SHP77 (cell line): ENCODE measurements at places on chromosomes 1 and 21.

DNA sequence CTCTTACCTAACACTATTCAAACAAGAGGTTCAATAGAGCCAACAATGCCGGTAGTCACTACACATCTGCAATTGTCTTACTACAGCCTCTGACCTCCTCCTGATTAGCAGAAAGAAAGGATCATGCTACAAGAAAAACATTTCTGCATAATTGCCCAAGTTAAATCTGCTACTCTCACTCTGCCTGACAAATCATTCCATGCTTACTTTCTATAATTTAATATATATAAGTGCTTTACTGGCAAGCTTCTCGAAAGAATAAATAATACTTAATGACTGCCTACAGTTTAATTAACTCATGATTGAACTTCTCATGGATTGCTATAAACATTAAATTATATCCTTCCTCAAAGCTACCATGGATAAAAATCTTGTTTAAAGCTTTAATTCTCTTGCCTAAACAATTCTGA, 156.0 kb downstream of the SLC45A1 start:
- no peak for DNase-seq

DNA sequence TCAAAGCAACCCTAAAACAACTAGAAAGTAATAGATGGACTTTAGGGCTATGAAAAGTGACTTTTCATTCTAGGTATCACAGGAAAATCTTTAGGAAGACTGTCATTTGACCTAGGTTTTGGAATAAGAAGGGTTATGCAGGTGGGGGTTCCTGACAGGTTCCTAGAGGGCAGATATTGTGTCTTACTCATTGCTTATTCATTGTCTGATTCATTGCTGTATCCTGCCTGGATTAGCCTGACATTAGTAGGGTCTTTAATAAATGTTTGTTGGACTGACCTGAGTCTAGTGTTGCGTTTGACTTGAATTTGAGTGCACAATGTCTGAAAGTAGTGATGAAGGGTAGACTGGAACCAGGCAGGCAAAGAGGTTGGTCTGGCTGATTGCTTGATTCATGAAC, 6.0 kb downstream of the FNBP1L start:
- no peak for DNase-seq

DNA sequence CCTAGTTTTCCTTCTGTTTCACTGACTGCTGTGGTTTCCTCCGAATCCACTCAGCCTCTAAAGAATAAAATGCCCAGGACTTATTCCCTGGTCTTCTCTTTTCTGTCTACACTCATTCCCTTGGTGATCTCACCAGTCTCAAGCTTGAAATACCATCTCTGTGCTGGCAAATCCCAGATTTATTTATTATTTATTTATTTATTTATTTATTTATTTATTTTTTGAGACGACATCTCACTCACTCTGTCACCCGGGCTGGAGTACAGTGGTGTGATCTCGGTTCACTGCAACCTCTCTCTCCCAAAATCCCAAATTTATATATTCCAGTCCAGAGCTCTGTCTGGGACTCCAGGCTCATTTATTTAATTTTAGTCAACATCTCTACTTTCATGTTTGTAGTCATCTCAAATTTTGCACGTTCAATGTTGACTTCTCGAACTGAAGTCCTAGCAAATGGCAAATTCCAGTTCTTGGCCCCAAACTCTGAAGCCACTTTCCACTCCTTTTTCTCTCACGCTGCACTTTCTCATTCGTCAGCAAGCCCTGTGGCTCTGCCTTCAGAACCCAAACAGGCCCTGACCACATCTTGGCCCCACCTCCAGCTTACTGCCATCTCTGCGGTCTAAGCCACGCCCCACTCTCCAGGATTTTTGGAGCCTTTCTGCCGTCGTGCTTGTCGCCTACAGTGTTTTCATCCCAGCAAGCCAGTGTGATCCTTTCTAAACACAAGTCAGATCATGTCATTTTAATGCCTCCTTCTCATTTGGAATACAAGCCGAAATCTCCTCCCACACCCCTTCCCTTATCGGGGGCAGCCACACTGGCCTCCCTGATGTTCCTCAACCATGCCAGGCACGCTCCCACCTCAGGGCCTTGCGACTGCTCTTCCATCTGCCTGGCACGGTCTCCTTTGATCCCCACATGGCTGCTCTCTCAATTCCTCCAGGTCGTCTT, 14.2 kb upstream of the TENT5B start:
- DNase-seq: peak; percentile 72

DNA sequence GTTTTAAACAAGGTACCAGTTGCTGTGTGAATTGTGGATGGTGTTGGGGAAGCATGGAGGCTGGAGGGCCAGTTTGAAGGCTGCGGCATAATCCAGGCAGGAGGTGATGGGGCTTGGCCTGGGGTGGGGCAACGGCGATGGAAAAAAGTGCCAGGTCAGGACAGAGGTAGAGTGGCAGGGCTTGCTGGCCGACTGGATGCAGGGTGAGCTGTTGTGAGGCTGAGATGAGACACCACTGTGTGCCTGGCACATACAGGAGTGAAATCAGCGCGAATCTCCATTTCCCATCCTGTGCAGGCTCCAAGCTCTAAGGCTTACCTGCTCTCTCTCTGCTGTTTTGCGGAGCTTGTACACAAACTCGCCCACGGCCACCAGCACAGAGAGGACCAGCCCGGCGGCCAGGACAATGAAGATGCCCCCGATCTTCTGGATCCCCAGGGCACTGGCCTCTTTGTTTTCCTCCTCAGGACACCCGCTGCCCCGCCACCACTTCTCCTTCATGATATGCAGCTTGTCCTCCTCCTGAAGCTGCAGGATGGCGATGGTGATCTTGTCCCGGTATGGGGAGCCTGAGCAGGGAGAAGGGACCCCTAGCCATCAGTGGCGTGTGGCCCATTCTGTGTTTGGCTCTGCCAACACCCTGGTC, 229.5 kb downstream of the GRIK3 start:
- no peak for DNase-seq

DNA sequence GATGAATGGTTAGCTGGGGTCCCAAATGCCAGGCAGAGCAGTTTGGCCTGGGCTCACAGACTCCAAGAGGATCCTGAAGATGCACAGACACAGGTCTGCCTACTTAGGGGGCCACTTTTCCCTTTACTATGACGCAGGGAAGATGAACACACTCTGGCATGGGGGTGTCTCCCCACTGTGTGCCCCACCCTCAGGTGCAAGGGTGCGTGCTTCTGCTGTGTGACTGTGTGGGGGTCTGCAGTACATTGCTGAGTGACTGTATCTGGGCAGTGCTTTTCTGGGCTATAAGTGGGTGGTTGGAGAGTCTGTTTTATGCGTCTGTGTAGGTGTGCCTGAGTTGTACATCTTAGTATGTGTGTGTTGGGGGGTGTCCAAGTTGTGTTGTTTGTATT, 3.8 kb downstream of the NR0B2 start:
- no peak for DNase-seq

DNA sequence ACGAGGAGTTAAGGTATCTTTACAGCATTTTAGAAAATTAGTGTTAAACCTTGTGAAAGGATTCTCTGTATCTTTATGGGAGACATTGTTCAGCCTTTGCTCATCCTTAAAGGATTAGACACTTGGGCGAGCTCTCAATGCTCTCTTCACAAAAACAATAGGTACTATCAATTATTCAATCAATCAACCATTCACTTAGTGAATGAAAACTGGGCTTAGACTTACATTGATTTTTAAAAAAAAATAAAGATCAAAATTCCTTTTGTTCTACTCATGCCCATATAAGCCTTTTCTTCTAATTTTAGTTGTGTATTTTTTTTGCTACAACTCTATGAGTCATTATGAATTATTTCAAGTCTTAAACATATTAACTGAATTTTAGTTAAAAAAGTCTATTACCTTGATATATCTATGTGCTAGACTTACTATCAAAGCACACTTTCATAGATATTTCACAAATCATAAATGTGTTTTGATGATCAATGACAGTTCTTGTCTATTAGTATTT, 181.2 kb downstream of the DPYD start:
- DNase-seq: no peak

- no peak for DNase-seq
Observed at GRCh38 chr1:152251391-152251790, 27.4 kb upstream of the HRNR start.

DNA sequence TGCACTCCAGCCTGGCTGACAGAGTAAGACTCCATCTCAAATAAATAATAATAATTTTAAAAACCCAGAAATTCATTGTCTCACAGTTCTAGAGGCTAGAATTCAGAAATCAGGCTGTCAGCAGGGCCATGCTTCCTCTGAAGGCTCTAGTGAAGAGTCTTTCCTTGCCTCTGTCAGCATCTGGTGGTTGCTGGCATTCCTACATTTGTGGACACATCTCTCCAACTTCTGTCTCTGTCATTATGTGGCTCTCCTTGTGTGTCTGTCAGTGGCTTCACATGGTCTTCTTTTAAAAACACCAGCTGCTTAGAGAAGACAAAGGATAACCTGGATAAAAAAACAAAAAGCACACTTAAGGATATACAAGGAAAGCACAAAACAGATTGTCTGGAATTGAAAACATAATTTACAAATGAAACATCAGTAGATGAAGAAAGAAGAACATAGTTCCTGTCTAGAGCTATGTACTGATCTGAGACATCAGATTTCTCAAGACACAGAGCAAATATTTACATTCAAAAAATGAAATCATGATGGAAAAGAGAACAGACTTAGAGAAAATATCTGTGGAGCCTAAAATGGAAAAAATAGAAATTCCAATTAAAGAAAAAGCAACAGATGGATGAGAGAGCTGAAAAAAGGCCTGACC, 32.7 kb upstream of the ASB17 start:
- no peak for DNase-seq

DNA sequence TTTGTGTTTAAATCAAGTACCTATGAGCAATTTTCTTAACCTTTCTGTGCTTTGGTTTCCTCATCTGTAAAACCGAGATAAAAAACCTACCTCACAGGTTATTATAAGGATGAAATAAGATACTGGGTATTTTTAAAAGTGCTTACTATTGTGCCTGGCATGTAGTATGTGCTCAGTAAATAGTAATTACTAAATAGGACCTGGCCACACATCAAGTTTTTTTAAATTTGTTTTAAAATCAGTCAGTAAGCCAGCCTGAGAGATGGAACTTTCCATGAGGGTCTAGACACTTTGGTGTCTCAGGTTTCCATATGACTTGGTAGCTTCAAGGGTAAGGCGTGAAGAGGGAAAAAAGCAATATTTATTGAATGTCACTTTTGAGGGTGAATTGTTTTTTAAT, 7.0 kb upstream of the ATF3 start:
- no peak for DNase-seq

- DNase-seq: no peak
Observed at GRCh38 chr1:243447347-243447746, 191.5 kb downstream of the SDCCAG8 start.

- DNase-seq: no peak
Observed at GRCh38 chr21:44448651-44449131, 6.6 kb upstream of the LRRC3 start.

GRCh38 chr1:80047791-80048190, 1041.3 kb upstream of the ADGRL4 start:
- DNase-seq: no peak

- DNase-seq: no peak
Observed at GRCh38 chr1:167551362-167551761, 2.2 kb downstream of the CREG1 start.

DNA sequence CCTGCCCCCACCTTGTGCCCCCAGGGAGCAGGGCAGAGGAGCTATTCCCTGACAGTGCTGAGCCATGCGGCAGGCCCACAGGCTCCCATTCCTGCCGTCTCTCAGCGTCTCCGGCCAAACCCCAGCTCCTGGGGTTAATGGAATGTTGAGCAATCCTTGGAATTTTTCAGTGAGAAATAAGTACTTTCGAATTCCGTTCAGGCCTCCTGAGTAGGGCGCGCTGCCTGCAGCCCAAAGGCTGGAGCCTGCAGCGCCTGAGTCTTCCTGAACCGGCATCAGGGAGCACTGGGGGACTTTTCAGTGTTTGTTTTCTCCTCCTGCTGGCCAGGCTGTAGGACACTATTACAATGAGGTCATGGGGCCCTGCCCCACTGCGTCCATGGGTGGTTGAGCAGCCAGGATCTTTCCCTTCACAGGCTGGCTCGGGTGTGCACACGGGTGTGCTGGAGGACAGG, 33.3 kb upstream of the CSF1 start:
- no peak for DNase-seq
